ENCODE measurements at places on chromosomes 6 and 20.

DNA sequence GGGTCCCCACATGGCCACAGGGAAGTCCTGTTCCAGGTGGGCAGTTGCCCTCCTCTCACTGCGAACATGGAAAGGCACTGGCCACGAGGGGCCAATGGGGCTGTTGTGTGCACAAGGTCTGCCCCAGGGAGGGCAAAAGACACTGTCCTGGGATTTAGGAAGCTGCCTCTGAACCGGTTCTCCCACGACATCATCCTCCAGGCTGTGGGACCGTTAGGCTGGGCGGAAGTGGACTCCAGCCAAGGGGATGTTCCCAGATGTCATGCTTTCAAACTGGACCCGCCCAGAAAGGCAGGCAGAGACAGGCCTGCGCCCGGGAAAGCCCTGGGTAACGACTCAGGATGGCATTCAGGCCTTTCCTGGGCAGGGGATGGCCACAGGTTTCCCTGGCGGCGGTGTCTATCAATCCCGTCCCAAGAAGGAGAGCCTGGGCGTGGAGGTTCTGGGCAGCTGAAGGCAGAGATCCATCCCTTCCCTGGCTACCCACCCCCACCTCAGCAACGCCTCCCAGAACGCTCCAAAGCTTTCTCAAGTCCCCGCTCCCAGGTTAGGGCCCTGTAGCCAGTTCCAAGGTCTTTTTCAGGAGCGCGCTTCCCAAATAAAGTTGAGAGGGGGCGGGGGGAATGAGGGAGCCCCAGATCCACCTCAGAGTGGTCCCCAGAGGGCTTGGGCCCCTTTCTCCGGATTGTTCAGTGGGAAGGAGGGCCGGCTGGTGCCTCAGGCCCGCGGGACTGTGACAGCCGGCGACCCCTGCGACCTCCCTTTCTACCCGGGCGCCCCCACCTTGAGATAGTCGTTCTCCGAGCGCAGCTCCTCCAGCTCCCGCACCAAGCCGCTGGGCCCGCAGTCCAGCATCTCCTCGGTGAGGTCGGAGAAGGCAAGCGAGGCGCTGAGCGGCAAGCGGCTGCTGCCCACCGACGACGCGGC lies 13.8 kb upstream of the TLDC2 start:
- DNase-seq = no peak

GRCh38 chr6:156617941-156618340 lies 159.2 kb upstream of the ARID1B start:
- no peak for DNase-seq

- no peak for DNase-seq
Measured at GRCh38 chr6:128164254-128164653, 263.4 kb upstream of the THEMIS start.

- no peak for DNase-seq
Measured at GRCh38 chr6:4017058-4017739, 61.7 kb downstream of the FAM217A start.

- DNase-seq = no peak
Measured at GRCh38 chr6:132060591-132060990, 109.4 kb upstream of the CCN2 start.

DNA sequence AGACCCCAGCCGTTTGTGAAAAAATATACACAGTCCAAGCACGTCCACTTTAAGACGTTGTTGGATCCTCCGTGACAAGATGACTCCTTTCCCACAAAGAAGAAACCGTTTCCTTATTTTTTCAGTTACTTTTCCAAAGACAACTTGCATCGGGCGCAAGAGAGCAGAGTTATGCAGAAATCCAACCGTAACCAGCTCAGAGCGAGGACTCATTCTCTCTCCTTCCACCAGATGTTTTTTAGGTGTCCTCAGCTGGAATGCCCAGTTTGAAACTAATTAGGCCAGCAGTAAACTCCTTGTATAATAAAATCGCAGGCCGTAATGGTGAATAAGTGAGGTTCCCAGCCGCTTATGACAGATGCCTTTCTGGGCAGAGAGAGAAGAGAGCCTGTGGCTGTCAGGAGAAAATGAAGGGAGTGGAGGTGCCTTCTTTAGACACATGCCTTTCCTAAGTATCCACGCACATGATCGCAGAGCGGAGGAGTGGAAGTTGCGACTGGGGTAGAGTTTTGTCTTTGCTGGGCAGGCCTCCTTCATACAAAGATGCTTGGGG lies 2.8 kb downstream of the EYA2 start:
- no peak for DNase-seq

DNA sequence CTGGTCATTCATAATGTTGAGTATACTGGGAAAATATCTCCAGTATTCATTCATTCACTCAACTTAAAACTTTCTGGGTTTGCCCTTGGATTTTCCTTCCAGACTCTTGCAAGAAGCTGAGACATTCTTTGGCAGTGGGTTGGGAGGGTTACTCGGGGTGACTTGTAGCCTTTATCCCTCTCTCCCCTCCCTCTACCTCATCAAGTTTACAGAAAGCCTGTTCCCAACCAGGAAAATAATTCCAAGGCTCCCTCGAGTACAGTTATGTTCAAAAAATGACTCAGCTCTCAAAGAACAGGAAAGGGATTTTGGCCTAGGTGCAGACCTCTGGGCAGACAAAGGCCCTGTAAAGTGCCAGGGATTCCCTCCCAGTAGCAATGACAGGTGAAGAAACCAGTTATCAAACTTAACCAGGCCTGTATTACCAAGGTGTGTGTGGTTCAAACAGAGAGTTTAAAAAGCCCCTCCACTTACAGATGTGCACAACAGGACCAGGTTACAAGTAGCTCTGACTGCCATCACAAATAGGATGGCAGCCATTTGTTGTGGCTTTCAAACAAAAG lies 22.2 kb downstream of the FKBP1A start:
- no peak for DNase-seq

DNA sequence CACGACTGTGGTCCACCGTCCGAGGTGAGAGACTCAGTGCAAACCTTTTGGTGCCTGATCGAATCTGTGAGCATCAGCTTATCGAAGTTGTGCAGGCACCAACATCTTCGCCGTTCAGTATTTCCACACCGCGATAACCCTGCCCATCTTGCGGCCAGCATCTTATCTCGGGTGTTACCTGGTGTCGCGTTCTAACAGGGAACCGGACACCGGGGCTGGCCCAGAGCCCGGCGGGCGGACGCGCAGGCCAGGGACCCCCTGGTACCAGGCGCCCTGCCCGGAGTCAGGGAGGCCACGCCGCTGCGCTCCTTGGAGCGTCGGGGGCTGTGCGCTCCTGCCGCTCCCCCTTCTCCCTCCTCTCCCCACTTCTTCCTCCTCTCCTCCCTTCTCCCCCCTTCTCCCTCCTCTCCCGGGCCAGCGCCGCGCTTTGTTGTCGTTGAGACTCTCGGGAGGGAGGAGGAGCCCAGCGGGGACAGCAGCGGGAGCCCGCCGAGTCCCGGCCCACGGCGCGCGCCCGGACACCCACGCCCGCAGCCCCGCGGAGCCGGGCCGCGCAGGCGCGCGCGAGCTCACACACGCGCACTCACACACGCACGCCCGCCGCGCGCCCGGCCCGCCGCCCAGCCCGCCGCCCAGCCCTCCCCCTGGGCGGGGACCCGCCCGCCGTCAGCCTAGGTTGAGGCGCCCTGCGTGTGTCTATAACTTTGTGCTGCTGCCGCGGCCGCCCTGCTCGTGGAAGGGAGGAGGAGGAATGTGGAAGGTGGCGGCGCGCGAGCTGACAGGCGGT lies 1.4 kb upstream of the FOXO3 start:
- DNase-seq = peak; percentile 76

- DNase-seq = no peak
Measured at GRCh38 chr20:38392356-38392755, 42.8 kb downstream of the SNHG17 start.

- no peak for DNase-seq
Measured at GRCh38 chr6:167275001-167275400, 16.1 kb upstream of the UNC93A start.

- no peak for DNase-seq
Measured at GRCh38 chr6:132300323-132300949, 100.8 kb downstream of the MOXD1 start.

DNA sequence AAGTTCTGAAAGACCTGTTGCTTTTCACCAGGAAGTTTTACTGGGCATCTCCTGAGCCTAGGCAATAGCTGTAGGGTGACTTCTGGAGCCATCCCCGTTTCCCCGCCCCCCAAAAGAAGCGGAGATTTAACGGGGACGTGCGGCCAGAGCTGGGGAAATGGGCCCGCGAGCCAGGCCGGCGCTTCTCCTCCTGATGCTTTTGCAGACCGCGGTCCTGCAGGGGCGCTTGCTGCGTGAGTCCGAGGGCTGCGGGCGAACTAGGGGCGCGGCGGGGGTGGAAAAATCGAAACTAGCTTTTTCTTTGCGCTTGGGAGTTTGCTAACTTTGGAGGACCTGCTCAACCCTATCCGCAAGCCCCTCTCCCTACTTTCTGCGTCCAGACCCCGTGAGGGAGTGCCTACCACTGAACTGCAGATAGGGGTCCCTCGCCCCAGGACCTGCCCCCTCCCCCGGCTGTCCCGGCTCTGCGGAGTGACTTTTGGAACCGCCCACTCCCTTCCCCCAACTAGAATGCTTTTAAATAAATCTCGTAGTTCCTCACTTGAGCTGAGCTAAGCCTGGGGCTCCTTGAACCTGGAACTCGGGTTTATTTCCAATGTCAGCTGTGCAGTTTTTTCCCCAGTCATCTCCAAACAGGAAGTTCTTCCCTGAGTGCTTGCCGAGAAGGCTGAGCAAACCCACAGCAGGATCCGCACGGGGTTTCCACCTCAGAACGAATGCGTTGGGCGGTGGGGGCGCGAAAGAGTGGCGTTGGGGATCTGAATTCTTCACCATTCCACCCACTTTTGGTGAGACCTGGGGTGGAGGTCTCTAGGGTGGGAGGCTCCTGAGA lies at the start of gene HFE:
TSS of gene HFE (plus strand) at position 146 of the 832 bp plus-strand sequence. CDS start at position 158, 12 bp downstream.
- DNase-seq = no peak

DNA sequence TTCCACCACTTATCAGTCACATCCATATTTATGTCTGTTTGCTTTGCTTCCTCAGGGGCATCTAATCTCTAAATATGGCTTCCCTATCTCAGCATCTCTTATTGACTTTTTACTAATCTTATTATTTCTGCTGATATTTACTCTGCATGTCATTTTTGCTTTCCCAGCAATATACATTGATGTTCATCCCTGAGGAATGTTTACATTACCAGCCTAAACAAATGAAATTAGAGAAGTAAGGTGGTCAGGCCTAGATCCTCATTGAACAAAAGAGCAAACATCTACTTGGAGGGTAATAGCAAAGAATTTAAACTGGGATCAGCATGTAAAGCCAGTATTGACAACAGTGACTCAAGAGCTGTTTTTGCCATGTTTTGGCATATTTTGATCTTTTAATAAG lies 546.4 kb downstream of the MMUT start:
- DNase-seq = no peak

DNA sequence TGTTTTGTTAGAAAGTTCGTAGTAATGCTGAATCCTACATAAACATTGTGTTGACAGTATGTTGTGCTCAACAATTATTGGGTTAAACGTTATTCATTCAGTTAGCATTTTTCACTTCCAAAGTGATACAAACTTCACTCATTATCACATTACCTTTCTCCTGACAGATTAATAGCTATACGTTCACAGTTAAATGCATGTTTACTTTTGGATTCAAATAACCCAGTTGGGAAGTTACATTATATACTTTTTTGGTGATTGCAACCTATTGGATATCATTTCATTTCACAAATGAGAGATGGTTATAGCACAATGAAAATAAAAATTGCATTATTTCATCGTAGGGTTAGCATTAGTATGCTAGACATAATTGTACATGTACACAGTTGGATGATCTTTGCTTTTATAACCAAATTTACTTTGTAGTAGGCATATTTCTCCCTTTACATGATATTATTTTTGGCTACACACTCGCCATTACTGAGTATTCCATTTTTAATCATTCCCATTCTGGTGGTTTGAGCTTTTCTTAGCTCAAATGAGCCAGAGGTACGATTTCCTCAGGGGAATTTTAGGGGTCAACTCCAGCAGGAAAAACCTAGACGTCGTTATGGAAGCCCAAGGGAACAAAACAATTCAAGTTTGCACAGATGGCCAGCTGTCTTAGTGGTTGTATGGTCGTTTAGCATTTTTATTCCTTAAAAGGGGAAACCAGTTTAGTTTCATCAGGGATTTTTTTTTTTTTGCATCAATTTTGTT lies 2.1 kb upstream of the HIVEP1 start:
- DNase-seq = no peak

DNA sequence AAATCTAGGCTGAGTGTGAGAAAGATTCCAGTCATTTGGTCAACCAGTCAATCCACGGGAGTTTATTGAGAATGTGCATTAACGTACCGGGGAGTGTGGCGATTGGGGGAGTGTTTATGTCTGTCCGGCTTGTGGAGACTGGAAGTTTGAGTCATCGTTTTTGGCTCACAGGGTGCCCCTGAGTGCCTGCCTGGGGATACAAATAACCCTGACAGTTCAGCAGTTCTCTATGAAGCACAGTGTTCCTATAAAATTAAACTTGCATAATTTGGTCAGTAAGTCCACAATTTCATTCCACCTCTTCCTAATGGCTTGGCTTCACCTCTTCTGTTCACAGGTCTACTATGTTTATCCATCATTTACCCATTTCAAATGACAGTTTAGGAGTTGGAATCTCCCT lies 72.6 kb upstream of the PLEKHG1 start:
- DNase-seq = no peak

DNA sequence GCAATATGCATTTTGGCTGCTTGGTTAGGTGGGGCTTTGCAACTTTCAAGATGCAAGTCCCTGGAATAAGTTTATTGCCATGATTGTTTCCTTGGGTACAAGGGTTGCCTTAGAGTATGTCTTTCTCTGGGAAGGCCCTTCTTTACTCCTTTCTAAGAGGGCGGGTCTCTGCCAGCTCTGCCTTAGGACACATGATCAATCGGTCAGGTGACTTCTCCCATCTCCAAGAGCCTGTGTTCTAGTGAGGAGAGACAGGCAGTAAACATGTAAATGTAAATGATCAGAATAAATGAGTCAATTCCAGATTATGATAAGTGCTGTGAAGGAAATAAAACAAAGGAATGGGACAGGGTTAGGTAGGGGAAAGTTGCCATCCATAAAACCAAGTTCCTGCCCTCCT lies 43.2 kb upstream of the BCAS1 start:
- DNase-seq = no peak

DNA sequence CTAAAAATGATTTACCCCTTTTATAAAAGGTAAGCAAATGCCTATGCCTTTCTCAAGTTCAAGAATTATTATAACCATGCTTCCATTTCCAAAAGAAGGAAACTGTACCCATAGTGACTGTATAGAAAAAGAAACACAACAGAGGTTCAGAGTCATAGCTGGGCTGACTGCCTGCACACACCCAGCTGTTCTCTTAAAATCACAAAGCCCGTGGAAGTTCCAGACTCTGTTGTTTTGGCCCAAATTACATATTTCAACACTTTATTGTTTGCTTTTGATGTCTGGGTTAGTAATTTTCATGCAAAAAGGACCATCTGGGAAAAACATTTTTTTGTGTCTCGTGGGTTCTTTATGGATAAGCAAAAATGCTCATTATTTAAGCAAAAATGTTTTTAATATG lies 99.2 kb downstream of the LCA5 start:
- no peak for DNase-seq

- no peak for DNase-seq
Measured at GRCh38 chr20:45445805-45446562, 23.6 kb upstream of the WFDC2 start.

- no peak for DNase-seq
Measured at GRCh38 chr20:17916433-17916891, 52.1 kb downstream of the SNX5 start.
